ENCODE measurements at places on chromosomes 7 and 10.

GRCh38 chr10:73899423-73899822 is 11.5 kb upstream of the PLAU start:
- DNase-seq: no peak

DNA sequence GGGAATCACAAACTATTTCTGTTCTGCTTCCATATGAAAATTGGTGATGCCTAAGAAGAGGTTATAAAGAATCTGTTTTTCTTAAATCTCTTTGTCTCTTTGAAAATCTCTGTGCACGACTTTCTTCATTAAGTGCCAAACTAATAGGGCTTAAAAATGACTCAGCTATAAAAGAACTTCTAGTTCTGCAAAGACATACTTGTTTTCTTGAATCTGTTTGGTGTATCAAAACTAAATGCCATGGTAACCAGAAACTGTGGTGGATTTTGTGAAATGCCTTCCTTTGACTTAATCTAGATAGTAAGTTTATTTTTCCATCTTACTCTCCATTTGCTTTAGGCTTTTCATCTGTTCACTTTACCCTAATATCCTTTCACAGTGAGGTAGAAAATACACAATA is 417.8 kb downstream of the PARD3 start:
- no peak for DNase-seq

- no peak for DNase-seq
These were observed 161.1 kb downstream of the CRPPA start for GRCh38 chr7:16260236-16260728.

GRCh38 chr10:113663908-113664307 is at the start of gene NRAP:
Gene NRAP (minus strand): TSS chr10:113664041. CDS start chr10:113663882, 159 bp downstream.
- no peak for DNase-seq

DNA sequence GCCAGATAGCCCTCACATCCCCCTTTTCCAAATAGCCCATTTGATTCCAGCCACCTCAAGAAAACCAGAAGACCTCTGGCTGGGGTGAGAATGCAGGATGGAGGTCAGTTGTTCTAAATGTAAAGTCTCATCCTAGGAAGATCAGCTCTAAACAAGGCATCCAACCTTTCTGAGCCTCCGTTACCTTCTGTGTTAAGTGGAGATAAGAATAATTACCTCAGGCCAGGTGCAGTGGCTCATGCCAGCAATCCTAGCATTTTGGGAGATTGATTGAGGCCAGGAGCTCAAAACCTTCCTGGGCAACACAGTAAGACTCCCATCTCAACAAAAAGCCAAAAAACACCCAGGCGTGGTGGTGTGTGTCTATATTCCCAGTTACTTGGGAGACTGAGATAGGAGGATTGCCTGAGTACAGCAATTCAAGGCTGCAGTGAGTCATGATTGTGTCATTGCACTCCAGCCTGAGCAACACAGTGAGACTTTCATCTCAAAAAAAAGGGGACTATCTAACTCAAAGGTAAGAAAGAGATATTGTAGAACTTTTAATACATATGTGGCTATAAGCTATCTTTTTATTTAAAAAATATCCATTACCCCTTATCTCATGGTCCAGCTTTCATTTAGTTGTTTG is 43.5 kb downstream of the PRTFDC1 start:
- no peak for DNase-seq

GRCh38 chr7:105713488-105714465 is 132.5 kb upstream of the EFCAB10 start:
- DNase-seq: no peak

- no peak for DNase-seq
These were observed 55.7 kb upstream of the MGMT start for GRCh38 chr10:129411393-129411705.

DNA sequence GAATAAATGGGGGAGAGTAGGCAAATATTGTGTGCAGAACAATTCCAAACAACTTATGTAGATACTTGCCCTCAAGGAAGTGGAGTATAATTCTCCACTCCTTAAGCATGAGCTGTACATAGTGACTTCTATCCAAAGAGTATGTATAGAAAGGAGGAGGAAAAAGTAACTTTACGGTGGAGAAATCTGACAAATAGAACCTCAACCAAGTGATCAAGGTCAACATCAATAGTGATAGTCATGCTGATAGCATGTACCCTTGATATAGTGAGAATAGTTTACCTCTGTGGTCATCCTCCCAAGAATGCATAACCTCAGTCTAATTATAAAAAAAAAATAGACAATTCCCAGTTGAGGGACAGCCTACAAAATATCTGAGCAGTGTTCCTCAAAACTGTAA is 89.1 kb upstream of the NANOS1 start:
- no peak for DNase-seq

GRCh38 chr10:23692736-23693135 is 253.9 kb downstream of the OTUD1 start:
- no peak for DNase-seq

DNA sequence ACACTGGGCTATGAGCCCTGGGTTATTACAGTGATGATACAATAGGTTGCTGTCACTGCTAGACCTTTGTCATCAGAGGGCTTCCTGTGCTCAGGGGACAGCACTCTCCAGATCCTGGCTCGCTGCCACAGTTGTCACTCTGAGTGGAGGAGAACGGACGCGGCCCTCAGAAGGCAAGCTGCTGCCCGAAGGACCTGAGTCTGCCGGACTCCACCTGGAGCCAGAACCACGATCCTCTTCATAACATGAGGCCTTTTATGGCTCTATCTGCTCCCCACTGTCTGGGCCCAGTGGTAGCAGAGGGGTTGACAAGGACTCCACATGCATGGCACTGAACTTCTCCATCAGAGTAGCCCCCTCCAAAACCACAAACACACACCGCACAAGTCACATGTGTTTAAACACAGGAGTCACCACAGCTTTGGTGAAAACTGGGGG is 94.7 kb upstream of the EFCAB10 start:
- no peak for DNase-seq

- DNase-seq: no peak
These were observed 94.5 kb downstream of the MAD1L1 start for GRCh38 chr7:2138146-2138765.

- no peak for DNase-seq
These were observed 589 bp downstream of the LDB1 start for GRCh38 chr10:102119417-102120141.

DNA sequence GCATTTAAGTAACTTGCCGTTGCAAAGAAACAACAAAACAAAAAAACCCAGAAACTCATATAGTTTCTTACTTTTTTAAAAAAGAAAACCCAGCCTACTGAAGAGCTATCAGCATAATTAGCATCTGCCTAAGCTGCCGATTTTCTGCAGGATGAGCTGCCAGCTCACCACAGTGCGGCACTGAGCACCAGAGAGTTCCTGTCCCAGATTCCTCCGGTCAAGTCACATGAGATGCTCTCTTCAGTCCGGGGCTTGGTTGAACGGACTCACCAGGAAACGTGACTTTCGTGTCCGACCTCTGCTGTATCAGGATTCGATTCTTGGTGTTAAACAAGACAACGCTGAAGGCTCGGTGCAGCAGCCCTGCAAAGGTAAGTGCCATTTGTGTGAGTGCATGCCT is 3.2 kb downstream of the IDI2 start:
- no peak for DNase-seq
